ENCODE measurements at places on chromosomes 5 and 9.

DNA sequence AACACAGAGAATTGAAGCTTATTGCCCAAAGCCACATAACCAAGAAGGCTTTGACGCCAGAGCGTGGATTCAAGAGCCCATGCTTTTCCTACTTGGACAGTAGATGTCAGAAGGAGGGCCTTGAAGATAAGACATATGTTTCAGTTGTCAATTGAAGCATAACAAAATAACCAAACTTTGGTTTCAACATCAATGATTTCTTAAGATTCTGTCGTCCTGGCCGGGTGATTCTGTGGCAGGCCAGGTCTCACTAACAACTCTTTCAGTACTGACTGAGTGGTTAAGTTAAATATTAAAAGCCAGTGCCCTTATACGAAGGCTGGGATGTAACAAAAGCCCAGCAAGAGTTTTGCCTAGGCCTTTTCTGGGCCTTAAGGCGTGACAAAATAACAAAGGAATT, 94.0 kb downstream of the RCL1 start:
- DNase-seq: no peak

DNA sequence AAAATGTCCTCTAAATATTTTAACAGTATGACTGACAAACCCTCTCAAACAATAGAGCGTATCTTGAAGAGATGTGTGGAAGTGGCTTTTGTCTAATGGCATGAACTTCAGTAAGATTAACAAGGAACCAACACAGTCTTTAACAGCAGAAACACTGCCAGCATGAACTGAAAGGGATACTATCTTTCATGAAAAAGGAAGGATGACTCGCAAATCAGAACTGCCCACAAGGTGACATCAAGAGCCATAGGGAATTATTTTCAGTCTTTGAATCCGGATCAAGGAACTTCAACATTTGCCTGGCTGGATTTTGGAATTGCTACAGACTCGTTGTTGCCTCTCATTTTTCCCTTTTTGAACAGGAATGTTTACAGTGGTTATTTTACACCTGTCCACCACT, 5.1 kb upstream of the HEXB start:
- no peak for DNase-seq

DNA sequence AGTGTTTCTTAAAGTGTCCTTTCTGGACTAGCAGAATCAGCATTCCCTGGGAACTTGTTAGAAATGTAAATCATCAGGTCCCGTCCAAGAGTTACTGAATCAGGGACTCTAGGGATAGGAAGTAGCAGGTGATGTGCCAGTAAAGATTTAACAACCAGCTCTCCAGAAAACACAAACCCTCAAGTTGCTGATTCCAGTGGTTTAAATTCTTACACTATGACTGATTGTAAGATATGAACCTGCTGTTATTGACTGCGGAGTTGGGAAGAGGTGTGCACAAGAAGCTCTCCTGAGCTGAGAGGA, 39.1 kb upstream of the BASP1 start:
- DNase-seq: no peak

- DNase-seq: no peak
Measured at GRCh38 chr9:100285601-100286000, 67.1 kb downstream of the TEX10 start.

DNA sequence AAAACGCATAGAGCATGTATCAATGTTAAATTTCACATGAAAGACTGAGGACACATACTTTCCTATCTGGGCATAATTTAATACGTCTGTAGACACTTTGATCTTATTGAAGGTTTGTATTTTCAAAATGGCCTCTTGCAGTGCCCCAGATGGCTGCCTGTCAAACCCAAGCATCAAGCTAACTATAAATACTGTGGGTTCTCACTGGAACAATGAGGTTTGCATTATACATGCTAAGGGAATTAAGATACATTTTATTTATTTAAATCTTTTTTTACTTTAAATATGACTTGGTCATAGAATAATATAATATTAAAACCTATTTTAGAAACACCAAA, 702.9 kb upstream of the GRAMD2B start:
- no peak for DNase-seq

GRCh38 chr9:85408494-85408893, 333.3 kb downstream of the AGTPBP1 start:
- no peak for DNase-seq

- no peak for DNase-seq
Measured at GRCh38 chr5:113017881-113018635, 41.5 kb downstream of the DCP2 start.

DNA sequence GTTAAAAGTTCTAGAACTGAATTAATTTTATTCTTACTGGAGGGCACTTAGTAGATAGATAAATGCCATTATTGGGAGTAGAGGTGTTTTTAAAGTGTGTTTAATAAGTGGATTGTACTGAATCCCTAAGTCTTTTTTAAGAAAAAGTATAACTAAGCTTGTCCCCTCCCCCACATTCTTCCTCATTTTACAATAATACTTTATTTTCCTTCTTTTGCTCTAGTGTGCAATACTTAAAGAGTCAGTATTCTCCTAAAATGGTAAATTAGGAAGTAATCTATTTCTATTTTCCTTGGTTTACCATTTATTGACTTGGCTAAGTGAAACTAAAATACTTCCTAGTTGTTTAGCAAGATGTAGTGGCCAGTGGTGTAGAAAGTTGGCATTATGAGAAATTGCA, 11.6 kb downstream of the UBLCP1 start:
- peak; percentile 2 for DNase-seq

DNA sequence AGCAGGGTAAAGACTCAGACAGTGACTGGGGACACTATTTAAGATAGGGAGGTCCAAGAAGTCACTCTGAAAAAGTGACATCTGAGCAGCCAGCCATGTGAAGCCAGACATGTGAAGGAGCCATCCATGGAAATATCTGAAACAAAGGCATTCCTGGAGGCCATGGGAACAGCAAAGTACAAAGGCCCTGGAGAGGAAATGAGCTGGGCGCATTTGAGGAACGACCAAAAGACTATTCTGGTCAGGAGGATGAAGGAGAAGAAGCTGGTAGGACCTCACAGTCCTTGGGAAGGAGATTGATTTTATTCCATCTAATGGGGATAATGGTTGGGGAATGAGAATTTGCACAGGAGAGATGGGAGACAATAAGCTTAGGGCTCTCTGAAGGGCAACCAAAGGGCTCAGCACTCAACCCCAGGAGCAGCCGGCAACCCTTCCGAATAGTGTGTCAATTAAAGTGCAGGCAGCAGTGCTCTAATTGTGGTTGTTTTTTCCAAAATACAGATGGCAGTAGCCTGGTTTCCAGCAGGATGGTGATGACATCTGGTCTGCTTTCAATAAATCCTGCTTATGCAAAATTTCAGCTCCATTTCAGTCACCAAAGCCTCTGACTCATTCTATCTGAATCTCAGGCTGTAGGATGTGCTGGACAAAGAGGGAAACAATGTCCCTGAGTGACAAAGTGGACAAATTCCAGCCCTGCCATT, 26.7 kb downstream of the FOXI1 start:
- no peak for DNase-seq

DNA sequence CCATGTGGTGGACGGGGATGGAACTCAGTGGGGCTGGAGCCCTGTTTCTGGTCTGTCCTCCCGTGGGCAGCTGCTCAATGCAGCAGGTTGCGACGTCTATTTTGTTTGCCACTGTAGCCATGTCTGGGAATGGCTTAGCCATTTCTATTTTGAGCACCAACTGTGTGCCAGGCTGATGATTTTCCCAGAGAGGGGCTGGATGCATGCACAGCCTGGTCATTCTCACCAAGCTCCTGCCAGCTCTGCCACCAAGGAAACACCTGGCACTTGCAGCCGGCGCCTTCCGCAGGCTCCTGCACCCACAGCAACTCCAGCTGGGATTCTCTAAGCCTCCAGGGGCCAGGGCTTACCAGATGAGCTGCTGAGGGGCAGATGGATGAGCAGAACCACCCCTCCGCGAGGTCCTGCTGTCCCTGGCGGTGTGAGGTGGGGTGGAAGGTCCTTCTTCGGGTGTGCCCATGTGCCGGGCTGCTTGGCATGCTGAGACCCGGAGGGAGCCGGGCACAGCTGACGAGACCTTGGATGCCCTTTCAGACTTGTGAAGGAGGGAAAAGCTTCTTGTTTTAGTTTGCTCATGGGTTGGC, 151.2 kb downstream of the RXRA start:
- no peak for DNase-seq

- DNase-seq: no peak
Measured at GRCh38 chr5:138833726-138834480, 41.2 kb downstream of the LRRTM2 start.

DNA sequence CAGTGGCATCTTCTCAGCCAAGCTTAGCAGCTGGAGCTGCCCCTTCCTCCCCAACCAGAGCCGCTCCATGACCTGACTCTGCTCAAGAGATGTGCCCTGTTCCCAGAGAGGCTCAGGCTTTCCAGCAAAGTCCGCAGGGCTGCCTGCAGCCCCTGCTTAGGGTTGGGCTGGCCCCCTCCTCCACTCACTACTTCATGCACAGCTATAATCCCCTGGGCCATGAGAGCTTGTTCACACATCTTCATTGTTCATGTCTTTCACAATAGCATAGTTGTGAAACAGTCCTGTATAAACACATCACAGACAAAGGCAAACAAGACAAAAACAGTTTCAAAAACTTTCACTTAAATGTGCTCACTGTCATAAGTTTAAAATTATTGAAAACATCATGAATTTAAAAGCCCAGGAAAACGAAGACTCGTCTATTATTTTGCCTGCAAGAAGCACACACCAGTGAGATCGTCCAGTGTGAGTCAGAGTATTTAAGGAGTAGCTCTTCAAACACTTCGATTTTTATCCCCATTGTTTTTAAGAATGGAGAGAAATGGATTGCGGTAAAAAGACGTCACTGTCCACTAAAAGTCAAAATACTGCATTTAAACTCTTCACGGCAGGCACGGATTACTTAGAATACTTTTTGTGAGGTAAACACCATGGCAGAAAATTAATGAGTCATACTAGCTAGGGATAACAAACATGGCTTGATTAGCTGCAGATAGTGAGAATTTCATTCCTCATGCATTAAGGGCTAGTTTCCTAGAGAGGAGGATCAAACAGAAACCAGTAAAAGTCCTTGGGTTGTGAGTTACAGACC, 40.7 kb upstream of the S1PR3 start:
- DNase-seq: no peak

GRCh38 chr5:158783382-158783781, 316.3 kb downstream of the EBF1 start:
- no peak for DNase-seq

DNA sequence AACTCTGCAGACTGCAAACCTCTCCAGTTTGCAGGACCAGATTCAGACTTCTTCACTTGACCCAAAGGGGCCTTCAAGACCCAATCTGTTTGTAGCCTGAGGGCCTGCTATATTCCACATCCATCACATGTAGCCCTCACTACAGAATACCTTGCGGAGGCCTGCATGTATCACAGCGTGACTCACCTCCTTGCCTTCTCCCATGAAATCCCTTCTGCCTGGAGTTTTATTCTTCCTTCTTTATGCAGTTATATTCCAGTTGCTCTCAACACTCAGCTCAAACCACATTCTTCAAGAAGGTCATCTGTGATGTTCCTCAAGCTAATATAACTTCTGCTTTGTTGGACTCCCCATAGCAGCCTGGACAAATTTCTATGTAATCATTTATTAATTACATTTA, 198.5 kb upstream of the PTGER4 start:
- no peak for DNase-seq

- DNase-seq: no peak
Measured at GRCh38 chr9:18837402-18837801, 195.6 kb downstream of the SAXO1 start.

DNA sequence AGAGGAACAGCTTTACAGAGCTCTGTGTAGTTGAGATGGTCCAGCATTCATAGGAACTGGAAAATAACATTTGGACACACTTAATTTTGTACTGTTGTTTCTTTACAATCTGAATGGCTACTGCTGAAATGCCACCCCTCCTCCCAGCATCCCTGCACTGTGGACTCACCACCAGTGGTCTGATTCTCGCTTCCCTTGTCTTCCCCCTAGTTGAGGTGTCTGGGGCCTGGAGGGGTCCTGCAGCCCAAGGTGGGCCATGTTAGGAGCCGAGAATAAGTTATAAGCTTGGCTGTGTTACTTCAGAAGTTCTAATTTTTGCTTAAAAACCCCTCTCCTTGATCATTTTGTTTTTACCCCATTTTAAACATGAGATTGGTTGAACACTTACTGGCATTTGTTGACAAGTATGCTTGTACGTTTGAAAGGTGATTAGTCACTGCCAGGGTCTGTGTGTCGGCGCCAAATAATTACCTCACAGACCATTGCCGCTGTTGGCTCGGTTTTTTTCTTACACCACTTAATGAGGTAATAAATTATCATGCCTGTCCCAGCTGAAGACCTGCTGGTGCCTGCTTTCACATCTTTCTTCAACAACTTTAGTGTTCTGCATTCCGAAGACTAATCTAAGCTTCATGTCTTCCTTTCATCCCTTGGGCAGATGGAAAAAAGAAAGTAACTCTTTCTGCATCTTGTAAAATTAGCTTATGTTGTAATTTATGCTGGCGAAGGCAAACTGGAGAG, 65.8 kb downstream of the MCCC2 start:
- no peak for DNase-seq

DNA sequence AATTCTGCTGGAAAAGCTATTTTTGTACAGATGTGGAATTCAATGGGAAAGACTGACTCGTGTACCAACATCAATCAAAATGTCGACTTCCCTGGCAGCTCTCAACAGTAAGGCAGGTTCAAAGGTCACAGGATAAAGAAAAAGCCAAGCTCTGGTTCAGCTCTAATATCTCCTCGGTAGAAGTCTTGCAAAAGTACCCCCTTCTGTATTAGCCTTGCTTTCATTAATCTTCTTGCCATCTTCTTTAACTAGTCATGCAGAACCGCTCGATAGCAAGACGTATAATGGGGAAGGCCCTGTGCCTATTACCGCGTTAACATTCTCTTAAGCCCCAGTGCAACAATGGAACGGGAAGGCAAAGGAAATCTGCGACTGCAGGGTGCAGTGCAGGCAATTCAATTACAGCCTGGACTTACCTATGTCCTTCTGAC, 201.2 kb downstream of the GAPVD1 start:
- no peak for DNase-seq

DNA sequence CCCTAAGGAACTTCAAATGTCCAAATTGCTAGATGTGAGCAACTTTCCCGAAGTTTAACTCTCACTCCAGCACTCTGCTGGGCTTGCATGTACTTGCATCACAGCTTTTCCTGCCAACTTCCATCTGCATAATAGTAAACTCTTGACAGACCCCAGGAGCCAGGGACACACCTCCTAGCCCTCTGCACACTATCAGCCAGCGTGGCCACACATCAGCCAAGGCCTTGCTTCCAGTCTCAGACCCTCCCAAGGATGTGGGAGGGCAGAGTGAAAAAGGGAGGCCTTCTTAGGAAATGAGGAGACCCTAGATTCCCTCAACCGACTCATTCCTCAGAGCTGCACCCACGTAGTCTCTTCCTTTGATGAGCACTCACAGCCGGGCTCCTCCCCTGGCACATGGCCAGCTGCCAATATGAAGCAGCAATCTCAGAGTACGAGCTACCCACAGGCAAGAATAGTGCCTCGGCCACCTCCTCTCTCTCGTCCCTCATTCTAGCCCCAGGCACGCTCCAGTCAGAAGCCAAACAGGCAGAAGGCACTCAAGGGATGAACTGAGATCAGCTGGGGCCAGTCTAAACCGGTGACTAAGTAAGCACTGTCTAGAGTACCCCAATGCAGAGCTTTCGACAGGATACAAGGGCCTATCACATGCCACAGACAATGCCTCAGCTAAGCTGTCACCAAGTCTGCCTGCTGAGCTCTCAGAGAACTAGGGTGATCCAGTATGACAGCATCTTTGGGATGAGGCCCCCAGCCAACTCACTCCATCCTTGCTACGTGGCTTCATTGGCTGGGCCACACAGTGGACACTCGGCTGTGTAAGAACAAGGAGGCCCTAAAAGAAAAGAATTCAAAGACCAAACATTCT, 2.3 kb downstream of the P4HA2 start:
- no peak for DNase-seq

Data from hematopoietic multipotent progenitor cell (in vitro differentiated cells).